ENCODE measurements at places on chromosomes 7 and 10. TPM values are rescaled to one million over a fixed set of nuclear protein-coding genes. Genes with fewer than 3 reads are reported as not detected.

DNA sequence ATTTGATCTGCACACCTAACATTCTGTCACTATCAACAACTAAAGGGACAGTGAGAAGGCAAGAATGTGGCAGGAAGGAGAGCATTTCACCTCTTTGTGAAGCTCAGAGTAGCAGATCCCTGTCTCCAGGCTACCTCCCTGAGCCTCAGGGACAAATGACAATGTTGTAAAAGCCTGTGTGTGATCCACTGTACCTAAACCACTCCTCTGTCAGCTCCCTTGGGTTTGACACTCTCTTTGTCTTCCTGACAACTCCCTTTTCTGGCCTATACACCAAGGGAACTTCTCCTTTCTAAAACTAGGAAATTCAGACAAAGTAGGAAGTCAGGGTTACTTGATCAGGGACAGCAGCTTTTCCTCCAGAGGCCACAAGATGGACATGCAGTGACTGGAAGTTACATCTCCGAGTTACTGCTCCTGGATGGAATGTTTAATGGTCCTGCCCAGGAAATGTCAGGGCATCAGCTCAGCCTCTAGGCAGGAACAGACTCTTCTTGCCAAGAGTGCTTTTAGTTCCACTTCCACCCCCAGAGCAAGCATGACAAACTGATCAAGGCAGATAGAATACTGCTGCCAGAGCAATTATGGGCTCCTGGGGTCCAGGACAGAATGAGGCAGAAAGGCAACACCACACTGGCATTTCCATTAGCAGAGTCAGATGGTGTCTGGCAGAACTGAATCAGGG lies 1014.5 kb upstream of the LRRTM3 start:
- DNase-seq: no peak

DNA sequence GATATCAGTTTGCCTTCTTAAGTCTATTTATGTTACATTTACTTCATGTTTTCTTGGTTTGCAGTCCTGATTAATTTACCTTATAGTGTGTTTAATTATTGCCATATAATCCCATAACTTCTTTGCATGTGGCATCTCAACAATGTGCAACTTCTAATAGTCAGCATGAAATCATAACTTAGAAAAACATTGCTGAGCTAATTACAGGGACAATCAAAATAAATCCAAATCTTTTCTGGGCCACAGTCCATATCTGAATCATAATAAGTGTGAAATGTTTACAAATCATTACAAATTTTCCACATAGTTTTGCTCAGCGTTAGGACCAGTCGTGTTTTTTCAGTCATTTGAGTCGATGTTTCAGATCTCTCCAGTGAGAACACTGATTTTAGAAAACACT lies 29.1 kb upstream of the CABCOCO1 start:
- DNase-seq: no peak

DNA sequence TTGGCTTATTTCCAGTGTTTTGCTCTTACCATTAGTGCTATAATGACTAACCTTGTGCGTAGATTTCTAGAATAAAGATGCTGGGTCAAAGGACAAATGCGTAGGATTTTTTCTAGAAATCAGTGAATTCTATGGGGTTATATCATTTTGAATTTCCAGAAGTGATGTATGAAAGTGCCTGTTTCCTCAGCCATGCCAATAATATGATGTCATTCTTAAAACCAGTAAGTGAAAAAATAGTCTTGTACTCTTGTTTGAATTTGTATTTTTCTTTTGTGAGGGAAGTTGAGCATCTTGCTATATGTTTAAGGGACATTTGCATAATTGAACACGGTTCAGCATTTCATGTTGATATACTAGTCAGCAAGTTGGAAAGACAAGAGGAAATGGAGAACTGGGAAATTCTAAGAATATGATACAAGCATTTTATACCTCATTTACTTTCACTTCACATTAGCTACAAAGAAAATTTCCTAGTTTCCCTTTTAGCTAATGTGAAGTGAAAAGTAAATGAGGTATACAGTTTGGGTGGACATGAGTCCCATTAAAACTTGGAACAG lies 3.8 kb upstream of the DNAH11 start:
- DNase-seq: no peak

DNA sequence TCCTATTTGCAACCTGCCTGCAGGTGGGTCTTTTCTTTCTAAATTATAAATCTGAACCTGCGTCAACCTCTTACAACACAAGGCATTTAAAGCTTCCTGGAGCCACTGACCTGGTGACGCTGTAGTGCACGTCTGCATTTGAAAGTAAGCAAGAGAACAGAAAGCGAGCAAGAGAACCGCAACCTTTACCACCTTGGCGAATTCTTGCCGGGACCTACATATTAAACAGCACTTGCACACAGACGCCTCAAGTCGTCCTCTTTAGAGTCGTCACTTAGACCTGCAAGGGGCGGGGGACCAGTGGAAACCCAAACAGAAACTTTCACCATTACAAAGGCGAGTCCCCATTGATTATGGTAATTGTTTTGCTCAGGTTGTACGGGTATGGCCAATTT lies 9.5 kb downstream of the GLI3 start:
- DNase-seq: no peak

Gene C10orf67
- total RNA-seq: not detected

Gene ANK3
- 86.9 TPM for total RNA-seq

Gene EPDR1
- total RNA-seq: 12.3 TPM

Gene CXCL12
- 154 TPM for total RNA-seq

Gene MACROH2A2
- 15.2 TPM for total RNA-seq
